Right atrium auricular region (tissue), 2 donors: ENCODE measurements at places on chromosomes 7 and 10.

DNA sequence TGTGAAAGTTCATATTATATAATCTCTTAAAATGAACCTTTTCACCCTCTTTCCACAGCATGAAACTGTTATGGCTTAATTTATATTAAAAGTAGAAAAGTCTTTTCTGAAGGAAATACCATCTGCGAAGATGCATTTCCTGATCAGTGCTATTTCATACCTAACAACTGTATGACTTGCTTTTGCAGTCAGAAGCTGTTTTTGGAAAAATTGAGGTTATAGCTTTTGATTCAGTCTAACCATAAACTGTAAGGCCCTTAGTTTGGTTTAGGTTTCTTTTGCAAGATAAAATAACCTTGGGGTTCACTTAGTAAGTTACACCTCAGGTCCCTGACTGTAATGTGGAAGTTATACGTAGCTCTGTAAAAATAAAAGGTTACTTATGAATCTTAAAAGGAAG lies 22.7 kb upstream of the PARP12 start:
- no peak for DNase-seq

- no peak for DNase-seq
Observed at GRCh38 chr7:20713792-20714191, 72.9 kb downstream of the SP8 start.

DNA sequence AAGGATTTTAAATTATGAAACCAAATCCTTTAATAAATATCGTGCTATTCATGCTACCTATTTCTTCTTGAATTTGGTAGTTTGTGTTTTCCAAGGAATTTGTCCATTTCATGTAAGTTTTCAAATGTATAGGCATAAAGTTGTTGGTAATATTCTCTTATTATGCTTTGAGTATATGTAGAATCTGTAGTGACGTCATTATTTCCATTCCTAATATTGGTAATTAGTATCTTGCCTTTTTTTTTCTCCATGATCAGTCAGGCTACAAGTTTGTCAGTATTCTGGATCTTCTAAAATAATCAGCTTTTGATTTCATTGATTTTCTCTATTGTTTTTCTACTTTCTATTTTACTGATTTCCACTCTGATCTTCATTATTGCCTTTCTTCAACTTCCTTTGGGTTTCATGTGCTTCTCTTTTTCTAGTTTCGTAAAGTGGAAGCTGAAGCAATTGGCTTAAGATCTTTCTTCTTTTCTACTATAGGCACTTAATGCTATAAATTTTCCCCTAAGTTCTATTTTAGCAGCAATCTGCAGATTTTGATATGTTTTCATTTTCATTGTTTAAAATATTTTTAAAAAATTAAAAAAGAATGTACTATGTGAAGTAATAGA lies 156.5 kb upstream of the HDAC9 start:
- no peak for DNase-seq

DNA sequence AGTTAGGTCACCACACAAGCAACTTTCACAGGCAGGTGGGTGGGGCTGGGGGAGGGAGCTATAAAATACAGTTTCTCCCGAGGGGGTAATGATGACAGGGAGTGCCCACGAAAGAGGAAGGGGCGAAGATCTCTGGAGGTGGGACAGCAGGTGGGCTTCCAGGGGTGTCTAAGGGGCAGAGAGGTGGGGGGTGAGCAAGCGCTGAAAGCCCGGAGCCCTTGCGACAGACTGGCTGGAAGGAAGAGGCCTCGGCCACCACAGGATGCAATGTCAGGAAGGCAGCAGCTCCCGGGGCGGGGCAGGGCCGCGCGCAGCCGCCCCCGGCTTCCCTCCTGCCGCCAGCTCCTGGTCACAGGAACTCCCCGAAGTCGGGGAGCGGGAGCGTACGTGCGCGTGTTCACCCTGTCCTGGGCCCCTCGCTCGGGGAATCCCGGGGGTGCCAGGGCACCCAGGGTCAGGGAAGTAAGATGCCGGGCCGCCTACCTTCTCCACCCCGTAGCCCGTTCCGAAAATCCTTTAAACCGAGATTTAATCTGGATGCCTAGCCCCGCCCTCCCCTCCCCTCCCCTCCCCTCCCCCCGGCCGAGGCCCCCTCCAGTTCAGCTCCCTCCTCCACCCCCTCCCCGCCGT lies 105.2 kb upstream of the PPIF start:
- DNase-seq: peak; percentile 84

DNA sequence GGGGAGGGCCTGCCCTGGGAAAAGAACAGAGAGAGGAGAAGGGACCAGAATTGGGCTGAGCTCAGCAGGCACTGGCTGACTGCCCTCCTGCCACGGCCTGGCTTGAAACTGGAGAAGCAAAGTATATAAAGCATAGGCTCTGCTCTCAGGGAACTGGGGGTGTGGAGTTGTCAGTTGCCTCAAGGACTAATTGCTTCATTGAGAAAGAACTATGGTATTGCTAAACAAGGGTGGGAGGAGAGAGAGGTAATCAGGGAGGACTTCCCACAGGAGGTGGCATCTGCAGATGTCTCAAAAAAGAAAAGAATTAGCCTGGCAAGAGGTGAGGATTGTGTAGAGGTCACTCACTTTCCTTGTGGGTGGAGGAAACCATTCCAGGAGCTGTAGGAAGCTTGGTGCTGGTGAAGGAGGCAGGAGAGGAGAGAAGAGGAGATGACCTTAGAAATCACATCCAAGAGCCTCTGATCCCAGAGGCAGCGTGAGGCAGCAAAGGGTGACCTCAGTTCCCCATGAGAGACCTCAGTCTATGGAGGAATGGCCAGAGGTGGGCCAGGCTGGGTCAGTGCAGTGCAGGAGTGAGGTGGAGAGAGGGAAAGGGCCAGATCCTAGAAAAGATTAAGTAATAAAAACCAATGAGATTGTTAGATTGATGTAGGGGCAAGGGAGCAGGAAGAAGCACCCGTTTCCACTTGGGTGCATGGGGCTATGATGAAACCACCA lies 2.4 kb downstream of the PILRB start:
- DNase-seq: no peak

DNA sequence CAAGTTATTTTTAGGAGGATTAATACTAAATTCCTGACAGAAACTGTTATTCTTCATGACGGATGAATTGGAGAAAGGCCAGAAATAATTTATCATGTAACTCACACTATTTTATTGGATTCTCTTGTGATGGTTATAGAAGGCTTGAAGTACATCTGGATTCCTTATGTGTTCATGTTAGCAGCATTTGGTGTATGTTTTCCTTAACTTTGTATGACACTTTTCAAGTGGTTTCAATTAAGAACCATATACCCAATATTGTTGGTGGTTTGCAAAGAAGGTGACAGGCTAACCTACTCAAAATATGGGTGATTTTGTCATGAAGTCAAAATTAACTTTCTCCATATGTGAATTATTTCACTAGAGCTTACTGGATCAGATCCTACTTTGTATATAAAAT lies 532.2 kb upstream of the CNTNAP2 start:
- DNase-seq: no peak

GRCh38 chr10:53256623-53257022 lies 484.0 kb upstream of the MBL2 start:
- DNase-seq: no peak

- DNase-seq: no peak
Observed at GRCh38 chr7:74372511-74373111, 81.1 kb upstream of the GTF2IRD1 start.

GRCh38 chr7:81710751-81711150 lies 59.1 kb downstream of the HGF start:
- no peak for DNase-seq

- no peak for DNase-seq
Observed at GRCh38 chr10:15325944-15326284, 45.2 kb downstream of the FAM171A1 start.

DNA sequence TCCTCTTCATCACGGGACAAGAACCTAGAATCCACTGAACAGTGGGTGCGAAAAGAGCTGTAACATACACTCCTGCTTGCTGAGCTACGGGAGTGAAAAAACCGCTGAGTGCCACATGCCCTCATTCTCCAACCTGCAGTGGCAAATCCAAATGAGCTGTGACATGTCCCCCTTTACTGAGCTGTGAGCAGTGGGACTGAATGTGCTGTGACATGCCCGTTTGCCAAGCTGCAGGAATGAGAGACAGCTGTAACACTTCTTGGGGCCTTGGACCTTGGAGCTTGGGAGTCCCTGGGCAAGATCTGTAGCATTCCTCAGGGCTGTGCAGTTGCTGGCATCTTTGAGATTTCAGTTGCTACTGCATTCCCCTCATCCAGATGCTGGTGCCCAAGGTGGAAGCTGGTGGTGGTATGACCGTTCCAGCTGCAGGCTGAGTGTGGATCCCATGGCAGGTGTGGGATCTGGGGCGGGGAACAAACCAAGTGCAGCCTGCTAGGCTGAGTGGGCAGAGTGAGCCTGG lies 85.0 kb downstream of the TMEM106B start:
- no peak for DNase-seq

GRCh38 chr10:114375047-114375446 lies 29.3 kb downstream of the AFAP1L2 start:
- no peak for DNase-seq

- no peak for DNase-seq
Observed at GRCh38 chr7:49660976-49661375, 112.5 kb upstream of the VWC2 start.

GRCh38 chr10:63267414-63268148 lies 134.5 kb downstream of the NRBF2 start:
- no peak for DNase-seq

DNA sequence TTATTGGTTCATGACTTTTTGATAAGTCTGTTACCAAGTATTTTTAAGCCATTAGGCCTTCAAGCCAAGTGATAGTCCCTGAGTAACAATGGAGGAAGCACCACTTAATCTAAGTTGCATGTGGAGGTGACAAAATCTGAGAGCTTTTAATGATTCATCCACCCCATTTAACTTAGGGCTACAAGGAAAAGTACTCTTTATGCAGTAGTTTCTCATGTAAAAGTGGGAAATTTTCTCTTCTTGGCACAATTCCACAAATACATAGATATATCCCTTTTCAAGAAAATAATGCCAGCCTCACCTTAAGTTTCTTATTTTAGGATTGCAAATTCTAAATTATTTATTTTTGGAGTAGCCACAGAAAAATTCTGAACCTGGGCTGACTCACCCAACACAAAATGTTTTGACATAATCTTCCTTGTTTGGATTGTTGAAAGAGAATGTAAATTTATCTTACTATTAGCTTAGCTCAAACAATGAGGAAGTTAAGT lies 85.7 kb downstream of the SUGCT start:
- DNase-seq: no peak

DNA sequence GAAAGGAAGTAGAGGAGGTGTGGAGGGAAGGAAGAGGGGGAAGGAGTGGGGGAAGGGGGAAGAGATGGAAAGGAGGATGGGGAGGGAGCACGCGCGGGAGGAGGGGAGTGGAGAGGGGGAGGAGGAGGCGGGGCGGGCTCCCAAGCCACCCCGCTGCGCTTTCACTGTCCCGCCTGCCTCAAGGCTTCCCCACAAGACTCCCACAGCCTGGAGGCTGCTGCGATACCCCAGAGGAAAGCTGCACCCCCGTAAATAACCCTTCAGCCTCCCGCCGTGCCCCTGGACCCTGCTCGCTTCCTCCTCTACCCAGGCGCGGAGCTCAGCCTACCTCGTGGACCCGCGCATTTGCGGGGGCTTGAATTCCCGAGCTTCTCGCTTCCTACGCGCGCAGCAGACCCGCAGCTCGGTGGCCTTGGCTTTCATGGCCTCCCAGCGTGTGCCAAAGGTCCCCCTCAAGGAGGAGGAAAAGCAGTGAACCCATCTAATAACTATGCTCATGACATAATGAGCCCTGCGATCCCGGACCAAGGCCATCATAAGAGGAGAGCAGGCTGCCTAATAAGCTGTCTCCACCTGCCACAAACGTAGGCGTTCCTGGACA lies at the start of gene C10orf67:
Gene C10orf67, minus strand, starts transcription at position 557 of the 601 bp plus-strand sequence. Its CDS starts 23 bp downstream, at position 534.
- no peak for DNase-seq

- no peak for DNase-seq
Observed at GRCh38 chr10:130790339-130790738, 521.2 kb downstream of the TCERG1L start.

DNA sequence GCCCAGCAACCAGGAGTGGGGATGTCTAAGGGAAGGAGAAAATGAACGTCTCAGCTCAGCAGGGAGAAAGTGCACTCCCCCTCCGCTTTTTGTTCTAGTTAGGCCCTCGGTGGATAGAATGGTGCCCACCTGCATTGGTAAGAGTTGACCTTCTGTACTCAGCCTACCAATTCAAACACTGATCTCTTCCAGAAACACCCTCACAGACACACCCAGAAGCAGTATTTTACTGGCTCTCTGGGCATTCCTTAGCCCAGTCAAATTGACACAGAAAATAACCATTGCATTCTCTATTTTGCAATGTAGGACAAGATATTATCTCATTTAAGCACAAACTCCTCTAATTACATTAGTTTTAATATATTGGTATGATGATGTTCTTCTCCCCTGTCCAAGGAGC lies 106.1 kb upstream of the C7orf33 start:
- DNase-seq: no peak

DNA sequence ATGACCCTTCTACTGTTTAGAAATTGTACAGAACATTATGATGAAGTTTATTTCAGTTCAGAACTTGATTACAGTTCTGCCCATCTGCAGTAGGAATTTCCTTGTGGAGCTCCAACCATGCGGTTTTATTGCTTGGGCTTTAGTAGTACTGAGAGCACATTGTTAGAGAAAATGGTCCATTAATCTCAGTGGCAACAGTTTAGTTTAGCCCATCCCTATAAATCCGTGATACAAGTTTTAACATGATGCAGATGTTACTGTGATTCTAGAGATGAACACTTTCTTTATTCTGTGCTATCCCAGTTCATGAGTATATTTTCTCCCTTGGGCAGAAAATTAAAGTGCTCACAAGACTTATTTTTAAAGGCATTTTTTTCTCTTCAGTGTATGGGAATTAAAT lies 84.8 kb upstream of the FZD8 start:
- DNase-seq: no peak

DNA sequence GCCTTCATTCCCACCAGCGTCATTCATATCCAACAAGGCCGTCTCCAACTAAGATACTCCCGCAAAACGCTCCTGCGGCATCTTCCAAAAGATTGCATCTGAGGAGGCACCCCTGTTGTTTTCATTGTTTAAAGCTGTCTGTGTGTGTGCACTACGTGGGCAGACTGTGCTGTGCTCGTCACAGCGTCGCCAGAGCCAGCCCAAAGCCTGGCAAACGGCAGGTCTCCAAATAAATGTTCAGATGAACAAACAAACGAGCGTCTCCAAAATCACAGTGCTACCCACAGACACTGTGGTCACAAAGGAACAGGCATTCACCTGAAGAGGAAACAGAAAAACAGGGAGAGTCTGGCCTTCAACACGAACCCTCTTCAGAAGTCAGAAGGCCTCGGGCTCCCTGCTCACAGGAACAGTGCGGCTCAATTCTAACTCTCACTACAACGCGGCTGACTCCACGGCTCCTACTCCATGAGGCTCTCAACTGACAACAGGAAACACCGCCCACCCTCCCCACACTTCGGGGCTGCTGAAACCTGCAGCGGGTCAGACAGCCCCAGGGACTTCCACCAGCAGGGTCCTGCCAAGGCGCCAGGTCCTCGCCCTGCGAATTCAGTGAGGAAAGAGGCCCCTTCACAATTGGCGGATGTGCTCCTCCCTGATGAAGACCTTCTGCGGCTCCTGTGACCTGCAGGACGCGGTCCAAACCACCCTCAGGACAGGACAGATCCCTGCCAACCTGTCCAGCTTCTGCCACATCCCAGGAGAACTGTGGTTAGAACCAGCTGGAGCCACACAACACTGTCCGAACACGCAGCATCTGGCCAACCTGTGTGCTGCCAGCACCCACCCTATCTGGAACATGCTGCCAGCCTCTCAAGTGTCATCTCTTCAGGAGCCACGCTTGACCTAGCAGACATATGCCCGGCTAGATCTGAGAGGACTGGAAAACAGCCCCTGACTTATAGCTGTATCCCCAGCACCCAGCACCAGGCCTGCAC lies 36.1 kb downstream of the MAD1L1 start:
- no peak for DNase-seq
